CD4-positive, alpha-beta T cell (primary cell): ENCODE measurements at places on chromosomes 11 and 22.

DNA sequence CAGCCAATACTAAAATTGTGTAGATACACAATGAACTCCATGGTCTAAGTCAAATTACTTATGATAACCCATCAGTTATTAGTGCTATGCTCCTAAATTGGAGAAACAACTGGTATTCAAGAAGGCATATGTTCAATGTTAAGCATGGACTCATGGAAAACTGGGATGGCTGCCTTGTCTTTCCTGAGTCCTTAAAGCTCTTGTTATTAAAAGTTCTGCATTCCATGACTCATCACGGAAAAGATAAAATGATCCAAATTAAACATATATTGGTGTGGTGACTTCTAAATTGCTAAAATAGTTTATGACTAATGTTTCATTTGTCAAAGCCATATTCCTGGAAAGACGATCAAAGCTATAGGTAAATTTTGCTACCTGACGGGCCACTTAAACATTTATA is 9.4 kb upstream of the EI24 start:
- H3K4me3 ChIP-seq = no peak overlapping the region
- H3K27me3 ChIP-seq = no peaks in the 10 kb centered on the region
- H3K27ac ChIP-seq = no peak overlapping the region
- no peaks in the 10 kb centered on the region for H3K36me3 ChIP-seq
- no peak for DNase-seq
- H3K4me1 ChIP-seq = no peaks in the 10 kb centered on the region

GRCh38 chr11:11894486-11894885 is 52.7 kb downstream of the USP47 start:
- H3K4me1 ChIP-seq = no peaks in the 10 kb centered on the region
- peaks cover 49% of the 10 kb centered on the region for H3K36me3 ChIP-seq
- no peak overlapping the region for H3K27ac ChIP-seq
- H3K27me3 ChIP-seq = no peaks in the 10 kb centered on the region
- no peak overlapping the region for H3K4me3 ChIP-seq

DNA sequence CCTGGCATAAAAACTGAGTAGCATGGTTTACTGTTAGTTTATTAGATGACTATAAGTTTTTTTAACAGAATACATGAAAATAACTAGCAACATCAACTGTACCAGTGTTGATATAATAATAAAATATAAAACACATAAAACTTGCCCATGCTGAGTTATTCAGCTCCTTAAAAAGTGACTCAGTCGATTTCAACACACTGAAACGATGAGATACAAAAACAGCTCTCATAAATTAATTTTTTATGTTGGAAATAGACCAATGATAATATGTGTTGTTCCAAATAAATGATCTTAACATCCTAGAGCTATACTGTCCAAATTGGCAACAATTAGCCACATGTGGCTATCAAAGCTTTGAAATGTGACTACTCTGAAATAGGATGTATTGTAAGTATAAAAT is 15.9 kb downstream of the PDGFD start:
- no peak overlapping the region for H3K27ac ChIP-seq
- H3K36me3 ChIP-seq = no peaks in the 10 kb centered on the region
- DNase-seq = no peak
- no peaks in the 10 kb centered on the region for H3K4me1 ChIP-seq
- no peaks in the 10 kb centered on the region for H3K27me3 ChIP-seq

GRCh38 chr11:86816251-86816726 is 15.9 kb downstream of the PRSS23 start:
- DNase-seq = no peak
- H3K27me3 ChIP-seq = no peaks in the 10 kb centered on the region
- no peak overlapping the region for H3K27ac ChIP-seq
- H3K36me3 ChIP-seq = no peaks in the 10 kb centered on the region

GRCh38 chr11:12117611-12118010 is 7.2 kb downstream of the MICAL2 start:
- no peaks in the 10 kb centered on the region for H3K36me3 ChIP-seq
- no peak overlapping the region for H3K27ac ChIP-seq
- DNase-seq = no peak
- H3K4me3 ChIP-seq = no peak overlapping the region

GRCh38 chr11:17505146-17505545 is 28.5 kb upstream of the ABCC8 start:
- no peaks in the 10 kb centered on the region for H3K4me1 ChIP-seq
- no peak overlapping the region for H3K4me3 ChIP-seq
- H3K27me3 ChIP-seq = no peaks in the 10 kb centered on the region
- no peak overlapping the region for H3K27ac ChIP-seq
- DNase-seq = no peak
- no peaks in the 10 kb centered on the region for H3K36me3 ChIP-seq

DNA sequence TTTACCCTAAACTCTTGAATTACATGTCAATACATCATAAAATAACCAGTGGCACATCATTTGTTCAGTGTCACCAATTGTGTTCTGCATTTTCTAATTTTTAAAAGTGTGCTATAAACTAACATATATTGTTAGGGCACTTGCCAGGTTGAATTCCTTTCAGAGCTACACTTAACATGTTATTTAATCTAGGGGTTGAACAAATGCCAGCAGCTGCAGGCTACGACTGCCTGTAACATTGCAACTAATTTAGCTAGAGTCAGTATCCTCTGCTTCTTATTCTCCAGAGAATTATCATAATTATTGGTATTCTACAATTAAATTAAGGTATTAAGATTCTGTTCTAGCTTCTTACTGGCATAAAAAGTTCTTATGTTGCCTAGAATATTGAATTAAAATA is 46.4 kb upstream of the ARHGAP42 start:
- no peak overlapping the region for H3K27ac ChIP-seq
- no peaks in the 10 kb centered on the region for H3K27me3 ChIP-seq
- no peaks in the 10 kb centered on the region for H3K4me1 ChIP-seq
- no peak for DNase-seq
- no peaks in the 10 kb centered on the region for H3K36me3 ChIP-seq

- H3K4me3 ChIP-seq = no peak overlapping the region
- no peak for DNase-seq
- H3K27ac ChIP-seq = no peak overlapping the region
- H3K4me1 ChIP-seq = no peaks in the 10 kb centered on the region
These were observed 104.1 kb upstream of the E2F8 start for GRCh38 chr11:19344661-19345518.

DNA sequence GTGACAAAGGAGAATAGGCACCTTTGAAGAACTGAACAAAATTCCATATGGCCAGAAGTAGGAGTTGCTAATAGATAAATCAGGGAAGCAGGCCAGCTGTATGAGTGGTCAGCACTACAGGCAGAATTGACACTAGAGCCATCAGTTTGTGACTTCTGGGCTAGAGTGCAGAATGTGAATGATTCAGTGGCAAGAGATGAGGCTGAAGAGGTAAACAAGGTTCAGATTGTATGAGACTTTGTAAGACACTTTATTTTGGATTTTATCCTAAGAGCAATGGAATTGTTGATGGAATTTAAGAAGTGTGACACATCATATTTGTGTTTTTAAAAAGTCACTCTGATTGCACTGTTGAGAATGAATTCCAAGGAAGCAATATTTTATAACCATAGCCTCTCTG is 12.9 kb downstream of the BIRC3 start:
- H3K27ac ChIP-seq = no peak overlapping the region
- DNase-seq = no peak
- H3K4me3 ChIP-seq = no peak overlapping the region
- peaks cover 12% of the 10 kb centered on the region for H3K4me1 ChIP-seq
- H3K27me3 ChIP-seq = no peaks in the 10 kb centered on the region

GRCh38 chr22:33030923-33031525 is 27.2 kb downstream of the SYN3 start:
- H3K27ac ChIP-seq = no peak overlapping the region
- no peak overlapping the region for H3K4me3 ChIP-seq

DNA sequence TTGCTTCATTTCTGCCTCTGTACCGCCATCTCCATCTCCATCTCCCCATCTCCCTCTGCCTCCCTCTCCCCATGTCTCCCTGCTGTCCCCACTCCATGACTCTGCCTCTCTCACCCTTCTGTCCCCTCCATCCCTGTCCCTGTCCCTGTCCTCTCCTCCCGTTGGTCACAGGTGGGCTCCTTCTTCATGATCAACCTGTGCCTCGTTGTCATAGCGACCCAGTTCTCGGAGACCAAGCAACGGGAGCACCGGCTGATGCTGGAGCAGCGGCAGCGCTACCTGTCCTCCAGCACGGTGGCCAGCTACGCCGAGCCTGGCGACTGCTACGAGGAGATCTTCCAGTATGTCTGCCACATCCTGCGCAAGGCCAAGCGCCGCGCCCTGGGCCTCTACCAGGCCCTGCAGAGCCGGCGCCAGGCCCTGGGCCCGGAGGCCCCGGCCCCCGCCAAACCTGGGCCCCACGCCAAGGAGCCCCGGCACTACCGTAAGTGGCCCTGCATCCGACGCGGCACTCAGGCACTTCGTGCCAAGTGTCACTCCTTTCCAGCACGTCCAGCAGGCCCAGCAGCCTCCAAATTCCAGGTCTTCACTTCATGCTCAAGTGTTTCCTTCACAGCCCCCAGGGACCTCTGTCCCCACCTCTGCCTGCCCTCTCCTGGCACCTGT is 76.0 kb downstream of the CACNA1I start:
- no peaks in the 10 kb centered on the region for H3K36me3 ChIP-seq
- no peak for DNase-seq
- H3K4me1 ChIP-seq = no peaks in the 10 kb centered on the region
- H3K27me3 ChIP-seq = peaks cover 4% of the 10 kb centered on the region
- H3K27ac ChIP-seq = no peak overlapping the region
- no peak overlapping the region for H3K4me3 ChIP-seq

GRCh38 chr11:27757953-27758352 is 57.7 kb upstream of the BDNF start:
- H3K27me3 ChIP-seq = no peaks in the 10 kb centered on the region
- H3K27ac ChIP-seq = no peak overlapping the region
- DNase-seq = no peak
- H3K4me1 ChIP-seq = no peaks in the 10 kb centered on the region
- no peak overlapping the region for H3K4me3 ChIP-seq
- H3K36me3 ChIP-seq = no peaks in the 10 kb centered on the region

DNA sequence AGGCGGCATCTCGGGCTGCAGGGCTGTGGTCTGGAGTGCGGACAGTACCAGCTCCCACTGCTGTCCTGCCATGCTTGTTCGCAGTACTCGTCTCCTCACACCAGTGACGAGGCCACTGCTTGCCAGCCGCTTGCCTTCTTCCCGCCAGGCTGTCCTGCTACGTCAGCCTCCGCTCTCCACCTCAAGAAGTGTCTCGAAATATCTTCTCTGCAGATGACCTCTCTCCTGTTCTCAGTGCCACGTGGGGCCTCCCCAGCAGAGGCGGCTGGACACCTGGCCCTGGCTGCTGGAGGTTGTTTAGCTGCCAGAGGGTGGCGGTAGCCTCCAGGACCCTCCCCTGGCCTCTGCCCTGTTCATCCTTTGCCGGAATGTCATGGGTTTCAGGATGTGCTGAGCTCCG is 3.1 kb upstream of the CCDC188 start:
- H3K27ac ChIP-seq = no peak overlapping the region
- H3K4me3 ChIP-seq = no peak overlapping the region
- H3K27me3 ChIP-seq = peaks cover 6% of the 10 kb centered on the region
- H3K4me1 ChIP-seq = peaks cover 21% of the 10 kb centered on the region

DNA sequence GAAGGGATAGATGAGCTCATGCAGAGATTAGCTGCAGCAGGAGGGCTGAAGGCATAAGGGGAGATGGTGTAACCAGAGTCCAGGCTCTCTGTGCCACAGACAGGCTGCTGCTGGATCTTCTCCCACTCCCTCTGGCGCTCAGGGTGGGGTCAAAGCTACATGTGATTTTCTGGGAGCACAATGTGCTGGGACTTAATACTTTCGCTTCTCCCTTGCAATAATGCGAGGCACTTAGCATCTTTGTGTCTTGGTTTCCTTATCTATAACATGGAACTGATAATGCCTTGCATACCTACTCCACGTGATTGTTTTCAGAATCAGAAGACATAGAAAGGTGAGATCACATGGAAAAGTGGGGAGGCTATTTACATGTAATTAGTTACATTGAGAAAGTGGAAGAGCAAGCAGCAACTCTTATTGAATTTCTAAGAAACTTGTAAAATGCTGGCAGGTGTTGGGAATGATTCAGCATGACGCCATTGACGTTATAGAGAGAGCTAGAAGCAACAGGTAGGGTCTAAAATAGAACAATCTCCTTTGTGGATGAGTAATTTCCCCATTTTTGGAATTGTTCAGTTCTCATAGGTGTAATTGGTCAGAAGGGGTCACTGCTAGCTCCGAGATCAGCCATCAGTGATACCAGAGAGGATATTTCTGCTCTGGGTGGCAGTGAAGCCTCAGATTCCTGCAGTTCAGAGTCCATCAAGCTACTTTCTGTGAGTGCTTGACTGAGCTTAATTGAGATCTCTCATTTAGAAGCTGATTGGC is 8.2 kb upstream of the OR9I1 start:
- H3K36me3 ChIP-seq = no peaks in the 10 kb centered on the region
- no peaks in the 10 kb centered on the region for H3K27me3 ChIP-seq
- H3K4me1 ChIP-seq = no peaks in the 10 kb centered on the region
- no peak overlapping the region for H3K4me3 ChIP-seq
- no peak for DNase-seq
- H3K27ac ChIP-seq = no peak overlapping the region

DNA sequence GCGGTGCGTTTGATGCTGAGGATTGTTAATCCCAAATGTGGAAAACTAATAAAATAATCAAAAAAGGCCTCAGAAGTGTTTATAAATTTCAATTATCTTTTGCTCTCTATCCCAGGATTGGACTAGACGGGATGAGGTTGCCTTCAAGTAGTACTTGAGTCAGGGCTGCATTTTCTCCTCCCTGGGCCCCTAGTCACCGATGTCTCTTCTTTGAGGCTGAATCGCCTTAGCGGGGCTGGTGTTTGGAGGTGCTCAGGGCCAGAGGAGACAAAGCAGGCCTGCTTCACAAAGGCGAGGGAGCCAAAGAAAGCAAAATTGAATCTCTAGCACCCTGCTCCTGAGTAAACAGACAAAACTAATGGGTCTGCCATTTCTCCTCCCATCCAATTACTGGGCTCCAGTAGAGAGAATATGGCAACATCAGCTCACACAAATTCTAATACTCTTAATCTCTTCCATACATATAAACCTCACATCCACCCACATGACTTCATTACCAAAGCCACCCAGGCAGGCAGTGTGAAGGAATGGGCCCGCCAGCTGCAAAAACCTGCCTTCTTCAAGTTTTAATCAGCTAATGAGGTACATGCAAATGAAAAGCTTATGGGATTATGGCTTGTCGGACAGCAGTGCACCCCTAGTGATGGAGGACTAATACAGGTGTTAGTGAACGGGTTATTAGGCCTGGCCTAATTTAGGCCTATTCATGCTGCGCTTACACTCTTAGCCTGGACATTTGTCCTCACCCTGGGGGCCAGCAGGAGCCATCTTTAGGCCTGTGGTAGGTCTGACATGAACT is 52.7 kb upstream of the HTATIP2 start:
- H3K36me3 ChIP-seq = no peaks in the 10 kb centered on the region
- H3K27me3 ChIP-seq = peaks cover 4% of the 10 kb centered on the region
- DNase-seq = no peak

DNA sequence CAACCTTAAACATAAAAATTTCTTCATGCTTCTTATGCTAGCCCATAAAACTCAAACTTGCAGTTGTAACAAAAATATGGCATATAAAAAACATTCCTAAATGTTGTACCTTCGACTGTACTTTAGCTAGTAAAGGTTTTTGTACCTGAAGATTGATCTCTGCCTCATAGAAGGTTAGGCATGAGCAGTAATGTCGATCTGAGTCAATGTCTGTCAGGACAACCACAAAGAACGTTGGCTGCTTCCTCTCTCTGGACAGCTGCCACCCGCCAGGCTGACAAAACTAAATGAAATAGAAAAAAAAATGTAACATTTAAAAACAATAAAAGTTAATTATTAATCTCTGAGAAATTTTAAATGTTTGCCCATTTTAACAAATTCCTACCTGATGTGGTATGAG is 251.3 kb downstream of the SBF2 start:
- no peaks in the 10 kb centered on the region for H3K27me3 ChIP-seq
- H3K36me3 ChIP-seq = no peaks in the 10 kb centered on the region
- no peak for DNase-seq
- no peaks in the 10 kb centered on the region for H3K4me1 ChIP-seq
- H3K27ac ChIP-seq = no peak overlapping the region
